ENCODE measurements at places on chromosomes 16 and 17. TPM values are rescaled to one million over a fixed set of nuclear protein-coding genes. Genes with fewer than 3 reads are reported as not detected.
A peak's percentile ranks its signal among the peaks of the same experiment; 100 is the strongest.

DNA sequence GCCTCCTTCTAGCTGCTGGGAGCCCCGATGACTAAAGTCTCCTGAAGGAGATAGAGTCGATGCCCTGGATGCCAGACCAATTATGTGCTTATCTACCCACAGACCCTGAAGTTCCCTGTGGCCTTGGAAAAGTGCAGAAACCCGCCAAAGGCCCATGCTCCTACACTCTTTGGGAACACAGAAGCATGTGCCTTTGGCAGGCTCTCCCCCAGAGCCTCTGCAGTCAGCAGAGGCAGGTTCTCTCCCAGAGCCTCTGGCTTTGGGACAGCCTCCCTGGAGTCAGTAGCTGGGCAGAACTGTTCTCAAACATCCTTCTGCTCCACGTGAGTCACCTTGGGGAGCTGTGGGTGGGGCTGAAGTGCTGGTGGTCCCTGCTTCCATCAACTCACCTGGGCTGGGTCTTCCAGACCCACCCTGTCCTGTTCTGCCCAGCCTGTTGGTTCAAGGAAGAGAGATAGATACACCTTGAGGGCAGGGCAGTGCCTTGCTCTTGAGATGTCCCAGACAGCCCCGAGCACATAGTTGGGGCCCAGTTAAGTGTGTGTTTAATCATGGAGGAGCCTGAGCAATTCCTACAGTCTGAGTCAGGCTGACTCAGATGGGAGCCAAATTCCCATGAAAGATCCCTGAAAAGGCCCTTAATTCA is 3.2 kb upstream of the CDK5RAP3 start:
- H3K4me3 ChIP-seq = no peak overlapping the region
- peaks cover 14% of the 10 kb centered on the region for H3K4me1 ChIP-seq
- H3K36me3 ChIP-seq = no peaks in the 10 kb centered on the region
- DNase-seq = no peak
- H3K27ac ChIP-seq = no peak overlapping the region

DNA sequence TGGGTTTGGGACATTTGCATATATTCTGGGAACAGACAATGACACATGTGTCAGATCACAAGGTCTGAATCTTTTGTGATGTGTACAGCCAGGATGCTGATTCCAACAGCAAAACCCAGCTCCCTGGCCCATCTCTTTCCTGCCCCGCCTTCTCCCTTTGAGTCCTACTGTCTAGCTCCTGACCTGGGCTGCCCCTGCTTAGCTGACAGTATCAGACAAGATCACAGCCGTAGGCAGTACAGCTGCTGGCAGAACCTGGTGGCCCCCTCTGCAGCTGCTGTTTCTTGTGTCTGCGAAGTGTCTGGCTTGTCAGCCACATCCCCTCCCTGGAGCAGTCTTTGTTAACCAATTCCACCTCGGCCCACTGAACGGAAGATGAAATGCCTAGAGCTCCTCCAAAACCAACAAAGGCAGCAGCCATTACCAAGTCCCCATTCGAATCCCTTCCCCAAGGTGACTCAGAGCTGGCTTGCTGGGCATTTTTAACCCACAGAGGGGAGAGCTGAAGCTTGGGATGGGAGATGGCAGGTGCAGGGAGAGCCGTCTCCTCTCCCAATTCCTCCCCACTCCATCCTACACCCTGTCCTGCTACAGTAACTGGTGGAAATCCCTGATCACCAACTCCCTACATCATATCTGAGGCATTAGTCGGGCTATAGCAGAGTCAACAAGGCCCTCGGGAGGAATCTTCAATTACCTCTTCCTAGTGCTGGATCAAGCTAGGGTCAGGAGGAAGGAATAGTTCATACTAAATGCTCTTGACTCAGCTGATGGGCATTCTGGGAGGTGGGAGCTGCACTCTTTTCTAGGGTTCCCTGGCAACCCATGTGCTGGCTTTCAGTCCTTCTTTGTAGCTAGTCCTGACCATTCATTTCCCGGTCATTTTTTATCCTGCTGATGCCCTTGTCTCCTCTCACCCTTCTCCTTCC is 5.8 kb downstream of the PIPOX start:
- no peak overlapping the region for H3K4me3 ChIP-seq
- no peak for DNase-seq
- no peaks in the 10 kb centered on the region for H3K27me3 ChIP-seq
- peaks cover 51% of the 10 kb centered on the region for H3K4me1 ChIP-seq
- 0 out of 2 replicates have a peak overlapping the region, but pooled peaks have one; percentile 5 for H3K27ac ChIP-seq
- H3K36me3 ChIP-seq = peaks cover 18% of the 10 kb centered on the region

GRCh38 chr16:85398688-85399582 is 214.2 kb upstream of the GSE1 start:
- H3K4me1 ChIP-seq = peaks cover 58% of the 10 kb centered on the region
- H3K27me3 ChIP-seq = no peaks in the 10 kb centered on the region
- H3K27ac ChIP-seq = no peak overlapping the region

DNA sequence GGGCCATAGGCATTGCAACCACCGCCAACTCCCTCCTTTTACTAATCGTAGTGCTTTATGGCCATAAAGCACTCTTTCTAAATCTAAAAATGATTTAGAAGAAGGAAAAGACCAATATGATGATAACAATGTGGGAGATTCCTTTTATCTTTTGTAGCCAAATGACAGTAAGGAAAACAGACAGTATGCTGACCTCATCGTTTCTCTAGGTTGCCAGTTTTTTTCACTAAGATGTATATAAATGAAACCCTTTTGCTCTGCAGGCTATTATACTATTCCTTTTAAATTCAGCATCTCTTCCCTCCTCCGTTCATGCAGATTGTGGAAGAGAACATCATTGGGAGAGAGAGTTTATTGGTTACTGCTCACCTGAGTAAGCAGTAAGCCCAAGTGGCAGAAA is 25.3 kb downstream of the OTOA start:
- H3K27ac ChIP-seq = no peak overlapping the region
- H3K27me3 ChIP-seq = peaks cover 12% of the 10 kb centered on the region
- H3K4me3 ChIP-seq = no peak overlapping the region
- no peak for DNase-seq
- H3K36me3 ChIP-seq = no peaks in the 10 kb centered on the region

GRCh38 chr16:85068746-85069145 is 41.2 kb downstream of the KIAA0513 start:
- H3K27me3 ChIP-seq = no peaks in the 10 kb centered on the region
- H3K4me3 ChIP-seq = no peak overlapping the region
- no peak overlapping the region for H3K27ac ChIP-seq
- 0 out of 2 replicates have a peak, but pooled peaks cover 4% of the 10 kb centered on the region for H3K4me1 ChIP-seq
- no peak for DNase-seq

DNA sequence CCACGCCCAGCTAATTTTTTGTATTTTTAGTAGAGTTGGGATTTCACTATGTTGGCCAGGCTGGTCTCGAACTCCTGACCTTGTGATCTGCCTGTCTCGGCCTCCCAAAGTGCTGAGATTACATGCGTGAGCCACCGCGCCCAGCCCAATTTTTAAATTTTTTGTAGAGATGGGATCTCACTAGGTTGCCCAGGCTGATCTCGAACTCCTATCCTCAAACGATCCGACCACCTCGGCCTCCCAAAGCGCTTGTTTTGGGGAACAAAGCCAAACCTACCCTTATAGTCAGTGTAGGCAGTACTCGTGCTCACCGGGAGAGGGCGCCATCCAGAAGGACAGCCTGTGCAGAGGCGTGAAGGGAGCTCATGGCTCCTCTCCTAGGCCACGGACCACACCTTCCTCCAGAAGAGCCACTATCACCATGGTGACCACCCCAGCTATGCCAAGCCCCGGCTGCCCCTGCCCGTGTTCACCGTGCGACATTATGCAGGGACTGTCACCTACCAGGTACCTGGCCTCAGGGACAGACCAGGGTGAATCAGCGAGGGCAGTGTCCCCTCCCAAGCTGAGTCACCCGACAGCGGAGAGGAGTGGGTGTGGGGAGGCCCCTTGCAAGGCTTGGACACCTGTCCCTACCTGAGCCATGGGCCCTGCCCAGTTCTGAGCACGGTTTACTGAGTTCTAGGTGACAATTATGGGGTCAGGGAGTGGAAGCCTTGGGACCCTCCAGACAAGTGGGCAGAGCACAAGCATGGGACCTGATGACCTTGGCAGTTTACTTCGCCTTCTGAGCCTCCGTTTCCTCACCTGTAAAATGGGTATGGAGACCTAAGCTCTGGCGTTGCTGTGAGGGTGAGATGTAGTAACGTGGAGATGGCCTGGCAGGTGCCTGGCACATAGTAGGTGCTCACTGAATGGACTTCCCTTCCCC is 13.7 kb downstream of the MYO15B start:
- no peaks in the 10 kb centered on the region for H3K27me3 ChIP-seq

DNA sequence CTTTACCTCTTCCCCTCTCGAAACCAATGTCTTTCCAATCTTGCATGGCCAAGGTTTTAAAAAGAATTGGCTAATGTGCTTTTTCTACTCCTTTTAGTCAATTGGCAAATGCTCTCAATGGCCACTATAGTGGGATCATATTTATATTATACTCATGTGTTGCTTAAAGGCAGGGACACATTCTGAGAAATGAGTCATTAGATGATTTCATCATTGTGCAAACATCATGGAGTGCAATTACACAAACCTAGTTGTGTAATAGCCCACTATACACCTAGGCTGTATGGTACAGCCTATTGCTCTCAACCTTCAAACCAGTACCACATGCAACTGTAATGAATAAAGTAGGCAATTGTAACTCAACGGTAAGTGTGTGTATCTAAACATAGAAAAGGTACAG is 180.9 kb downstream of the HS3ST3A1 start:
- no peak overlapping the region for H3K27ac ChIP-seq
- DNase-seq = no peak
- H3K36me3 ChIP-seq = no peaks in the 10 kb centered on the region
- no peak overlapping the region for H3K4me3 ChIP-seq
- no peaks in the 10 kb centered on the region for H3K27me3 ChIP-seq

- H3K27ac ChIP-seq = no peak overlapping the region
- peaks cover 5% of the 10 kb centered on the region for H3K36me3 ChIP-seq
- peak; percentile 93 for DNase-seq
- H3K4me3 ChIP-seq = peak overlapping the region; percentile 49
- no peaks in the 10 kb centered on the region for H3K27me3 ChIP-seq
These were observed 12.6 kb upstream of the ATP6V0C start for GRCh38 chr16:2500918-2501750.

DNA sequence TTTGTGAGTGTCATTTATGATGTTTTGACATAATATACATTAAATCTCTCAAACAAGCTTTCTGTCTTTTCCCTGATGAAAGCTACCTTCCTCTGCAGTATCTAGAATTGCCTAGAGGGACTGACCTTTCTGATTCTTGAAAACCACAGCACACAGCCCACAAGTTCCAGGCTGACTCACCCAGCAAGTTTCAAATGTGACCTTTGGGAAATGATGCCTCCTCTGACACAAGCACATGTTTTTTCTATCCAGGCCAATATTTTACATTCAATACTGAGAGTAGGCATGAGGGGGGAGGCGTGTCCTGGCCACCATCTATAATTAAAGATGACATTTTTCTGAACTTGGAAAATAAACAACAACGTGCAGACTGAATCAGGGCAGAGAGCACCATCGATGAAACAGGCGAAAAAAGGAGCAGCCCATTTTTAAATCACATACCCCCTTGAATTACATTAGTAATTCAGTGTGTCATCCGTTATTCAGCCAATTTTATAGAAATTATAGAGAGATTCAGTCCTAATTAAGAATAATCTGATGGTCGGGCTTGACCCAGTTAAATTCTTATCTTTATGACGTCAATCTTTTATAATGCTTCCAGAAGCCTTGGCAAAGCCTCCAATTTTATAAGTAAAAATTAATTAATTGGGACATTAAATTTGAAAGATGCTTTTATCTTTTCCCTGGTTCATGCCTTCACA is 292.6 kb upstream of the CDH11 start:
- H3K4me3 ChIP-seq = no peak overlapping the region
- H3K27ac ChIP-seq = no peak overlapping the region
- H3K27me3 ChIP-seq = no peaks in the 10 kb centered on the region
- no peak for DNase-seq
- H3K4me1 ChIP-seq = 0 out of 2 replicates have a peak, but pooled peaks cover under 1% of the 10 kb centered on the region

GRCh38 chr16:56620339-56620897 is 5.2 kb upstream of the MT1E start:
- H3K27ac ChIP-seq = no peak overlapping the region
- peaks cover 2% of the 10 kb centered on the region for H3K36me3 ChIP-seq
- peaks cover 54% of the 10 kb centered on the region for H3K4me1 ChIP-seq
- peaks cover 98% of the 10 kb centered on the region for H3K27me3 ChIP-seq

GRCh38 chr16:50300942-50301625 is 34.7 kb downstream of the ADCY7 start:
- H3K4me1 ChIP-seq = peaks cover 5% of the 10 kb centered on the region
- H3K27me3 ChIP-seq = no peaks in the 10 kb centered on the region

- H3K36me3 ChIP-seq = peaks cover 51% of the 10 kb centered on the region
- no peak overlapping the region for H3K27ac ChIP-seq
- no peaks in the 10 kb centered on the region for H3K4me1 ChIP-seq
- H3K4me3 ChIP-seq = no peak overlapping the region
- H3K27me3 ChIP-seq = no peaks in the 10 kb centered on the region
These were observed 17.7 kb downstream of the NCBP3 start for GRCh38 chr17:3828151-3828851.

- DNase-seq = no peak
- no peaks in the 10 kb centered on the region for H3K4me1 ChIP-seq
- no peaks in the 10 kb centered on the region for H3K36me3 ChIP-seq
- no peak overlapping the region for H3K4me3 ChIP-seq
- H3K27me3 ChIP-seq = no peaks in the 10 kb centered on the region
These were observed 134.6 kb downstream of the CYB561 start for GRCh38 chr17:63311416-63311937.

DNA sequence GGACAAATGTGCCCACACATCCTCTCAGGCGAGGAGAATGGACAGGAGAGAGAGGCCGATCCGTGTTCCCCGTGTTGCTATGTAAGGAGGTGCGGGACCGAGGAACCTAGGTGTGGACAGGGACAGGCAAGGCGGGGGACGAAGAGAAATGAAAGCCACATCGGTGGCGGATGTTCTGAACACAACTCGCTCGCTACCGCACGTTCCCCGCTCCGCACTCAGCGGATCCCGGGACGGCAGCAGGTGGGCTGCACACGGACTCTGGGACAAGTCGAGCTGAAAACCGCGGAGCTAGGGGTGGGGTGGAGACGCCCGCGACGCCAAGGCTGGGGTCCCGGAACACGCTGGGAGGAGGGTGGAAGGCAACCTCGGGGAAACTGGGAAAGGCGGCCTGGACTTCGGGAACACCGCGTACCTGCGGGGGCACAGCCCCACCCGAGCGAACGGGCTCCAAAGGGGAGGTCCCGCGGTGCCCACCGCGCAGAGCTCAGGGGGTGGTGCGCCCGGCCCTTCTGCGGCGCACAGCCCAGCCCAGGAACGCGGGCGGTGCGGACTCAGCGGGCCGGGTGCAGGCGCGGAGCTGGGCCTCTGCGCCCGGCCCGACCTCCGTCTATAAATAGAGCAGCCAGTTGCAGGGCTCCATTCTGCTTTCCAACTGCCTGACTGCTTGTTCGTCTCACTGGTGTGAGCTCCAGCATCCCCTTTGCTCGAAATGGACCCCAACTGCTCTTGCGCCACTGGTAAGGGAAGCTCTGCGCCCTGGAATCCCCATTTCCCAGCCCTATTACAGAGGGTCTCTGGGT is at the start of gene MT1E:
Gene MT1E (plus strand): TSS at position 642 of the 803 bp plus-strand sequence. CDS start 71 bp downstream, at position 713.
- peaks cover 2% of the 10 kb centered on the region for H3K36me3 ChIP-seq
- H3K27ac ChIP-seq = no peak within 1 kb of the TSS
- H3K4me1 ChIP-seq = peaks cover 49% of the 10 kb centered on the region
- peak within 1 kb of the TSS; percentile 77 for H3K4me3 ChIP-seq

The HIGD1B gene
- total RNA-seq = not detected

The NR1D1 gene
- 5.6 TPM for total RNA-seq

The CCDC78 gene
- total RNA-seq = 20.8 TPM

The PRAC1 gene
- total RNA-seq = 35.2 TPM

Data from WTC11 (cell line).